ENCODE measurements at places on chromosomes 5 and 9.

DNA sequence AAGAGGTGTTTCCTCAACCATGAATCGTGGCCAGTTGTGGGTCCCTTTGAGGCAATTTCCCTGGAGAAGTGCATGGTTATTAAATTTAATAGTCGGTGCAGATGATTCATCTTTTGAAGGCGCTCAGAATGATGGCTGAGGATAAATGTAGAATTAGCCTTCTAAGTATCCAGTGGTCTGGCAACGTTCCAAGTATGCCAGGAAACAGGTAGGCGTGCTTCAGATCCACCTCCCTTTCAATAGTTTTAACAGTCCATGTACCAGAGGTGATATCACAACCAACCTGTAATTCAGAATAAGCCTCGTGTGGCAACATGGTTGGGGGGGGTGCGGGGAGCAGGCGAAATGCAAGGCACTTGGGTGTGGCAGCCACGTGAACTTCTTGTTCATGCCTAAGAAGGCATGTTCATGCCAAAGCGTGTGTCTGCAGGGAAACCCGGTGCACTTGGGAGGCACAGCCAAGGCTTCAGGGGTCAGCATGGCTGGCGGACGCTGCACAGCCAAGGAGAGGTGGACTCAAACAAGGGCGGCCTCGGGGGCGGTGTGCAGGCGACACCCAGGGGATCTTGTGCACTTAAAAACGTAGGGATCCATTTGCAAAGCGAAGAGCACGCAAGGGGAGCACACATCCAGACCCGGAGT, 5.2 kb upstream of the NKD2 start:
- no peak for DNase-seq

DNA sequence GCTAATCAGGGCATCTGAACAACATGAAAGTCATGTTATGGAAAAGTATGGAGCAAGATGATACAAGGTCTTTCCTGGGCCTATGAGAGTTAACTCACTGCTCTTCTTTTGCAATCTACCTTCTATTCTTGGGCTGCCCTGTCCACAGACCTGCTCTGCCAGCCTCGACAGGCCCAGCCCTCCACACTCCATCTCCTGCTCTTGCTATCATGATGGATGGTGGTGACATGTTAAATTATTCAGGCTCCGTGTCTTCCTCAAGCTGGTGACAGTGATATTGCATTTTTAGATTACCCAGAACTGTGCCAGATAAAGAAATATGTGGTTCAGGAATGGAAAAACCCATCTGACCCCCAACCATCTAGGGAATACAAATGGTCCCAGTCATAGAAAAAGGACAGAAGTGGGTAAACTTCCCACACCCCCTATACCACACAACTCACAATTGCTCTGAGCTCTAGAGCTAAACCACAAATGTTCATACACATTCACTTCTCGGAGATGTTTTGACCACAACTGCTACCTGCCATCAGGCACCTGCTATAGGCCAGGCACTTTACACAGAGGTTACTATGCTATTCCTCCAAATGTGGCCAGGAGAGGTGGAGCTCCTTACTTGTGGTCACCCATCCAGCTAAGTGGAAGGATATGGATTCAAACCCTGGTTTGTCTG, 311.3 kb downstream of the ASTN2 start:
- DNase-seq: no peak

GRCh38 chr5:176528761-176529115, 8.5 kb downstream of the RNF44 start:
- DNase-seq: no peak

- DNase-seq: no peak
Observed at GRCh38 chr5:147576646-147577535, 67.0 kb upstream of the DPYSL3 start.

- no peak for DNase-seq
Observed at GRCh38 chr9:86600977-86601376, 246.8 kb upstream of the TUT7 start.

Measured in cortex of kidney (tissue), 1 donor.